ENCODE measurements at places on chromosomes 16 and 17.

DNA sequence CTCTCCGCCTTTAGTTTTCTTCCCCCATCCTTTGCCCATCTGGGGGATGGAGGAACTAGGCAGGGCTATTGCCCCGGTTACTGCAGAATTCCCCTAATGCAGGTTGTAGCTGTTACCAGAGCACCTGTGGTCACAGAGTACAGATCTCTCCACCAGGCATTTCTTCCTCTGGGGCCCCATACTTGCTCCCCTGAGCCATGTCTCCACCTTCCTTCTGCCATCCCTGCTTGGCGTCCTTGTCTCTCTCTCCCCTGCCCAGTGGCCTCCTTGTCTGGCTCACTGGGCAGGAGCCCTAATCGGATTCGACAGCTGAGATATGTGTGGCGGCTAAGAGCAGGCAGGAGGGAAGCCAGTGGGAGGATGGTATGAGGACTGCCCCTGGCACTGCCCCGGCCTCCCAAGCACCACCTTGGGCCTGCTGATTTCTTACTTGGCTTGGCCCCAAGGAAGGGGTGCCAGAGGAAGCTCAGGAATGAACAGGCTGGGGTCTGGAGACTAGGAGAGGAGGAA, 2.0 kb downstream of the RARA start:
- no peak for DNase-seq

- no peak for DNase-seq
Measured at GRCh38 chr16:2148714-2149629, 547 bp downstream of the RAB26 start.

- DNase-seq = no peak
Measured at GRCh38 chr16:10617662-10618420, 37.4 kb upstream of the EMP2 start.

DNA sequence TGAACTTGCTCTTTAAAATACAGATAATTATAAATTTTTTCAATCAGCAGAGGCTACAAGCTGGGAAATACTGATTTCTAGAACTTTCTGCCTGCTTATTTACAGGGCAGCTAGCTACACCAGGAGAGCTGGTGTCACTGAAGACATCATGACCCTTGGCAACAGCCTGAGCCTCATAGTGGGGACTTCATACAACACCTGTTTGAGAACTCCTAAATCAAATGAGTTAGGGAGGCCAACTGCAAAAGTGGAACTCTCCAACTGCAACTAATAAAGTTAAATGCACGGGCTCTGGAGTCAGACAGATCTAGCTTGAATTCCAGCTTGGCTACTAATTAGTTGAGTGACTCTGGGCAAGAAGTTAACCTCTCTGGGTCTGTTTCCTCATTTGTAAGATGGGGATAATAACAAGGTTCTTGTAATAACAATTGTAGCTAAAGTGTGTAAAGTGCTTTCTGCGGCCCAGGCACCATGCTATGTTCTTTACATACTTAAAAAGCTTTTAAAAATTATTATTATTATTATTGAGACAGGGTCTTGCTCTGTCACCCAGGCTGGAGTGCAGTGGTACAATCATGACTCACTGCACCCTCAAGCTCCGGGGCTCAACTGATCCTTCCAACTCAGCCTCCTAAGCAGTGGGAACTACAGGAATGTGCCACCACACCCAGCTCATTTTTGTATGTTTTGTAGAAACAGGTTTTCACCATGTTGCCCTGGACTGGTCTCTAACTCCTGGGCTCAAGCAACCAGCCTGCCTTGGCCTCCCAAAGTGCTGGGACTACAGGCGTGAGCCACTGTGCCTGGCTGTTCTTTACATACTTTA, 33.4 kb downstream of the VAC14 start:
- no peak for DNase-seq

- no peak for DNase-seq
Measured at GRCh38 chr17:60297760-60298401, 94.1 kb downstream of the USP32 start.

GRCh38 chr16:70676675-70677498, 9.0 kb downstream of the MTSS2 start:
- DNase-seq = no peak

GRCh38 chr16:1655269-1655807, 22.7 kb upstream of the JPT2 start:
- DNase-seq = no peak

- no peak for DNase-seq
Measured at GRCh38 chr17:6489016-6489550, 44.8 kb downstream of the PIMREG start.

DNA sequence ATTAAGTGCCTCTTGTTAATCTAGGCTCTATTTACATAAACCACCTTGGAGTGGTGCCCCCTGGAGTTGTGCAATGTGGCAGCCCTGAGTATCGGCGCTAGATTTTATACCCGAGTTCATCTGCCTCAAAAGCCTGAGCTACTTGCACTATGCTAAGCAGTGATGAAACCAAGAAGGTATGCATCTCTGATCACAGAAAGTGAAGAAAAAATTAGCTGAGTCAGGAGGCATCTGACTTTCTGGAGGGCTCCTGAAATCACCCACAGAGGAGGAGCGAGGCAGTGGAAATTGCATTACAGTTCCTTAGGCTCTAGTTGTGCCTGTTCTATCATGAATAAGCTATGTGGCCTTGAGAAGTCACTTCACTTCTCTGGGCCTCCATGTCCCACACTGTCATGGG, 80.3 kb upstream of the PSMD7 start:
- DNase-seq = no peak
